Esophagus squamous epithelium (tissue), 5 donors: ENCODE measurements at places on chromosomes 3 and 15.

DNA sequence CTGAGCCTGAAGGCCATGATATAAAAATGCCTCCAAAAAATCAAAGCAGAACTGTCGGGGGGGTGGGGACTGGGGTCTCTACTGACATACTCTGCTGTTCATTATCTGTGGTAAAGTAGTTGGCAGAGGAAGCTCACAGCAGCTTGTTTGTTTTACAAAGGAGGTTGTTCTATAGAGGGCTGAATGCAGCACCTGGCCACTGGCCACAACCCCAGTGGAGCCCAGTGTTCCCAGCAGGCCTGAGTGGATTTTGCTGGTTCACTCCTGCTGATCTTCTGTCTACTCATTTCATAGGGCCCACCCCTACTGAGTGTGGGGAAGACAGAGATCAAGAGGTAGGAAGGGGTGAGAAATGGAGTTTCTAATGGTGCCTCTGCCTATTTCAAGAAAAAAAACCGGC, 125.5 kb downstream of the DIPK2A start:
- no peak for DNase-seq

DNA sequence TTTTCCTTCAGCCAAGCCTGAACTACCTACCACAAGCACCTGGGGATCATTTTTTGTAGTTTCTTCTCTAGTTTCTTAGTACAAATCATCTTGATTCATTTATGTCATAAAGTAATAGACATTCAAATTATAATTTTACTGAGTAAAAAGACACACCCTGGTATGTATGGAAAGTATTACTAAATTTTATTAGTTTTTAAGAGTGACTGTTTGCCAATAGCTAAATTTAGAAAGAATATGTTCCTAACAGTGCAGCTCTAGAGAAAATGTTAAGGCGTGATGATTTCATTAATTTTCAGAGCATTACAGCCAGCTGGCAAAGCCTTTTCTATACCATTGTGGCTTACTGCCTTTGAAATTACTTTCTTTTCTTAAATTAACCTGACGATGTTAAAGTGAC, 612.0 kb upstream of the KCNMB2 start:
- no peak for DNase-seq

DNA sequence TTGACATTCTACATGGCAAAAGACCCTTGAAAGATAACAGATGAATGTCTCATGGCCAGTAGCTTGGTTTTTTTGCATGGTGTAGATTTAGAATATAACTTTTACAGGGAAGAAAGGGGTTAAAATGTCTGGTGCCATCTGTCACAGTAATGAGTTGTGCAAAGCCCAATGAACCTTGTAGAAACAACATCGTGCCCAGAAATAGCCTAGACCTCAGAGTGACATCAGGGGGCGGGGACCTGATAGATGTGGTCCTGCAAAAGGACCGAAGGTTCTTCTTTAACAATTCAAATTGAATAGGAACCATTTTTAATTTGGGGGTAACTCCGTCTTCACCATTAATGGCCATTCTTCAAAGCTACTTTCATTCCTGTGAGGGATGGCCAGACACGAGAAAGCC, 254.1 kb upstream of the CTDSPL start:
- no peak for DNase-seq

DNA sequence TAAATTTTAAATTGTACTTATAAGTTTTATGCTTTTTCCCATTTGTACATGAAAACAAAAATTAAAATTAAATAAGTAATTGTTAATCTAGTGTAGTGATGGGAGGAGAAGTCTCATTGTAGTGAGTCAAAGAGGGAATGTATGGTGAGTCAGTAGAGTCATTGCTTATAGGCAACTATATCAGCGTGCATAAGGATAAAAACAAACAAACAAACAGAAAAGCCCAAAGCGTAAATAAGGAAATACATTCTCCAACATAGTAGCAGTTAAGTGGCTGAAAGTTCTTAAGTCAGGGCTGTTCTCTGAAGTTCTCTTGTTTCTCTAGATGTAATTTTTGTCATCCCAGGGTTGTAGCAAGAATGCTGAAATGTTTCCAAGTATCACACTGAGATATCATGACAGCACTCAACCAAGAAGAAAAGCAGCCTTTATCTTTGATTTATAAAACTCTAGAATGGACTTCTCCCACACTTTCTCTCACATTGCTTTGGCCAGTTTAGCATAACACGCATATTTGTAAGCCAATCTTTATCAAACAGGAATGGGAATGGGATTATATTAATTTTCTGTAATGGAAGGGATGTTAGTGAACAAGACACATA, 184.1 kb upstream of the TP63 start:
- no peak for DNase-seq

- no peak for DNase-seq
Observed at GRCh38 chr15:69098771-69099170, 61.7 kb upstream of the GLCE start.

- DNase-seq: no peak
Observed at GRCh38 chr3:51519848-51520247, 18.7 kb upstream of the RAD54L2 start.

GRCh38 chr15:68603951-68604350, 25.2 kb downstream of the CORO2B start:
- no peak for DNase-seq

DNA sequence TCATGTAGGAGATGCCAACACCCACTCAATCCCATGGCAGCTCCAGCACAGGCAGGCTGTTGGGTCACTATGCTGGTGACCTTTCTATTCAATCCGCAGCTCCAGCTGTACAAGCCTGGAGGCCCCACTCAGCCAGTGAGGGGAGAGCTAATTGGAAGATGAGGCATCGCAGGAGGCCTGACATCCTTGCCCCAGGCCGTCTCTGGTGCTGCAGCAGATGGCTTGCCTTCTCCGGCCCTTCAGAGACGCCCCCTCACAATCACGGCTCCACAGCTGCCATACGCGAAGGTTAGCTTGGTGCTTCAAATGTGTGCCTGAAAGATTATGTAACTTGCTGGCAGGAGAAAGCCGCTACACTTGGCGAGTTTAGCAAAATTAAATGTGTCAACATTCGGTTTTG, 104.2 kb upstream of the CLSTN2 start:
- no peak for DNase-seq

DNA sequence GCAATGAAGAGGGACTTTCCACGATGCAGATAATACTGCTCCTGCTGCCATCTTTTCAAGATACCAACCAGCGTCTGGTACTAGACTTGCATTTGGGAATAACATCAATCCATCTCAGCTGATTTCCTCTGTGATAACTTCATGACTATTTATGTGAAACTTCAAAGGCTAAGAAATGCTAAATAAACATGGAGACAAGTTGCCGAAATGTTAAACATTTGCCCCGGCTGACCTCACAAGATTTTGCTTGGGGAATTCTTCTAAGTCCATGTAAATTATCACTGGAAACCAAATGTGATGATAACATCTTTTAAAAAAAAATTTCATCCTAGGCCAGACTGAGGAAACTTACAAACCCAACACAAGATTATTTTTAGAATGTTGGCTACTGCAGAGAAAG, 185.8 kb upstream of the PRICKLE2 start:
- no peak for DNase-seq

GRCh38 chr15:67187351-67187854, 67.1 kb downstream of the AAGAB start:
- no peak for DNase-seq

DNA sequence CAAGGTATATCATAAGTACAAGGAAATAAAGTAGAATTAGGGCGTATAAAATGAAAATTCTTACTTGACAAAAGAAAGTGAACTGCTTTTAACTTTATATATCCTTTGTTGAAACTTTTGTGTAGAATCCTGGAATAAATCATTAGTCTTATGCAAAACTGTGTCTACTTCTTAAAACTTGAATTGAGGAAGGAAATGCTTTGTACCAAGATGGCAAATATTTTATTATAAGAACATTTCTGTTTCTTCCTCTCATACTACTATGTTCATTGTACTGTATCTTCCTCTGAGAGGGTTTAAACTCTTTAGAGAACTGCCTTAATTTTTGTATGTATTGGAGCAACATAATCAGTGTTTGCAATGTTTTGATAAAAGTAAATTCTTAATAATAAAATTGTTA, 42.0 kb downstream of the RASA2 start:
- no peak for DNase-seq

GRCh38 chr15:58352026-58352929, 79.5 kb upstream of the LIPC start:
- DNase-seq: no peak

DNA sequence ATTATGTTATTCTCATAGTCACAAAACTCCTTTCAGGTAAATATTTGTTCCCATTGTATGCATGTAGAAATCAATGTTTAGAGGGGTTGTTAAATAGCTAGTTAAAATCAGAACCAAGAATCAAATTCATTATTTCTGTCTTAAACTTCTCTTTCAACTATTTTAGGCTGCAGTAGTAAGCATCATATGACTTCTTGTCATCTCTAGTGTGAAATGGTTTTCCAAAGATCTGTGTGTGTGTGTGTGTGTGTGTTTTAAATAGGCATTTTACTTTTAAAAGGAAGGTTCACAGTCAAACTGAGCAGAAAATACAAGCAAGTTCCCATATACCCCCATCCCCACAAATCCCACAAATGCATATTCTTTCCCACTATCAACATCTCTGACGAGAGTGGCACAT, 506.5 kb downstream of the LPP start:
- no peak for DNase-seq

- DNase-seq: no peak
Observed at GRCh38 chr3:136604961-136605360, 147.2 kb downstream of the STAG1 start.

DNA sequence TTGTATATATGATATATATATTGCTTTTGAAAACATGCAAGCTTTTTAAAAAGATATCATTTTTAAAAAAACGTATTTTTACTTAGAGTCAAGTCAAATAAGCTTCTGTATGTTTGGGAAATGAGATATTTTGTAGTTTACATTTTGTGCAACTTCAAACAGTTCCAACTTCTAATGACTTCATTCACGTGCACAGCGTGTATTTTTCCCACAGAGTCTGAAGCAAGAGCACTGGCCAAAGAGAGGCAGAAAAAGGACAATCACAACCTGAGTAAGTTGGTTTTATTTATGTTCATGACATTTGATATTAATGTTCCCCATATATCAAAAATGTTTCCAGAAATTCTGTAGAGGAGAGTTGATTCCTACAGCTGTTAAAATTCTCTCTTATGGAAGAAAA, 47.9 kb upstream of the SAMMSON start:
- DNase-seq: no peak
